NCI-H1092 treated with DMSO at 0.1 percent for 48 hours (cell line): ENCODE measurements at places on chromosomes 16 and 17.

GRCh38 chr17:83136156-83136555 is 56.7 kb downstream of the METRNL start:
- no peak for DNase-seq

- peak; percentile 81 for DNase-seq
Observed at GRCh38 chr17:50266384-50267073, 7.7 kb upstream of the TMEM92 start.

GRCh38 chr17:63274146-63274545 is 172.0 kb downstream of the CYB561 start:
- DNase-seq: no peak

DNA sequence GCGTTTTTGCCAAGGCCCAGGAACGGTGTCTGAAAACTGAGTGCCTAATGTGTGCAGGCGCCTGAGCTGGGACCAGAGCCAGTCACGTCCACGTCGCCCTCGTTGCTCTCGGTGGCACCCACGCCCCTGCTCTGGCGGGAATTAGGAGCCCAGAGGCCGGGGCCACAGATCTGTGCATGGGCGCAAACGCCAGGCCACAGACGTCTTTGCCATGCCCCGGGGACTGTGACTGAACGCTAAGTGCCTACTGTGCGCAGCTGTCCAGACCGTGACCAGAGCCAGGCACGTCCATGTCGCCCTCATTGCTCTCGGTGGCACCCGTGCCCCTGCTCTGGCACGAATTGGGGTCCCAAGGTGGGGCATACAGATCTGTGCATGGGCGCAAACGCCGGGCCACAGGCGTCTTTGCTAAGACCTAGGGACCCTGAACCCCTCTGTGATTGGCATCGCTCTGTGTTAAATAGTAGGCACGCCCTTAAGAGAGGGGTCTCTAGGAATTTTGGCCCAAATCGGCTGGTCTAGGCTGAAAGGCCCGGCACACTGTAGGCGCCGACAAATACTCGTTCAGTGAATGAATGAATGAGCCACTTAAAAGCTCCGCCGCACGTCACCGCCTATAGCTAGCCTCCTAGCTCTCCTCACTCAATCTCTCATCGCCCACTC is 827 bp upstream of the UBALD1 start:
- no peak for DNase-seq

GRCh38 chr16:4688674-4689045 is 4.7 kb upstream of the NUDT16L1 start:
- no peak for DNase-seq

GRCh38 chr16:88536971-88537751 is 33.0 kb upstream of the ZC3H18 start:
- no peak for DNase-seq

- no peak for DNase-seq
Observed at GRCh38 chr17:66909804-66910373, 54.6 kb upstream of the CACNG4 start.

GRCh38 chr16:52805559-52806168 is 247.0 kb downstream of the CHD9NB start:
- DNase-seq: no peak

DNA sequence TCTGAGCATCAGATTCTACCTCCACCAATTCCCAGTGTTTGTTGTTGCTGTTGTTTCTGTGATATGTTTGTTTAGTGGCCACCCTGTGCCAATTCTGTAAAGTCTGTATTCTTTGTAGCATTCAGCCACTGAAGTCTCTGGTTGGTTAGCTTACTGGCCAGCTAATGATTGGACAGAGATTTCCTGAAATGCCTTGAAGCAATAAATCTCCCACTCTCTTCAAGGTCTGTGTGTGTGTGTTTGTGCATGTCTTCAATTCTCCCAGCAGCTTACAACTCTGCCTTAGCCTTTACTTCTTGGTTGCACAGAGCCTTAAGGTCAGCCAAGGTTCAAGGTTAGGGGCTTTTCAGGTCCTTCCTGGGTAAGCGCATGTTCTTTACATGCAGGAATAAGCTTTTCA is 38.2 kb downstream of the PRPSAP2 start:
- no peak for DNase-seq

DNA sequence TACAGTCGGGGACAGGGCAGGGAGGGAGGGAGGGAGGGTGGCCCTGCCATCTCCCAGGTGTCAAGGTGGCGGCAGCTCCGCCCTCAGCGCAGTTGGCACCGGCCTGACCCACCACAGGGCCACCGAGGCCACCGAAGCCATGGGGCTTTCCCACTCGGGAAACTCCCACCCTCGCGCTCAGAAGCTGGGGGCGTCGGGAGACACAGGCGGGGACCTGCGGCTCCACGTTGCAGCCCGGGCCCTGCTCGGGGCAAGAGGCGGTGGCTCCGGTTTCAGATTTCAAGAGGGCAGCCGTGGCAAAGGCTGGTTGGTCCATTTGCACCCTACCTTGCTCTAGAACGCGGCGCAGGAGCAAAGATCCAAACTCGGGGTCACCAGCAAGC is 544 bp downstream of the CYB561 start:
- DNase-seq: peak; percentile 56

DNA sequence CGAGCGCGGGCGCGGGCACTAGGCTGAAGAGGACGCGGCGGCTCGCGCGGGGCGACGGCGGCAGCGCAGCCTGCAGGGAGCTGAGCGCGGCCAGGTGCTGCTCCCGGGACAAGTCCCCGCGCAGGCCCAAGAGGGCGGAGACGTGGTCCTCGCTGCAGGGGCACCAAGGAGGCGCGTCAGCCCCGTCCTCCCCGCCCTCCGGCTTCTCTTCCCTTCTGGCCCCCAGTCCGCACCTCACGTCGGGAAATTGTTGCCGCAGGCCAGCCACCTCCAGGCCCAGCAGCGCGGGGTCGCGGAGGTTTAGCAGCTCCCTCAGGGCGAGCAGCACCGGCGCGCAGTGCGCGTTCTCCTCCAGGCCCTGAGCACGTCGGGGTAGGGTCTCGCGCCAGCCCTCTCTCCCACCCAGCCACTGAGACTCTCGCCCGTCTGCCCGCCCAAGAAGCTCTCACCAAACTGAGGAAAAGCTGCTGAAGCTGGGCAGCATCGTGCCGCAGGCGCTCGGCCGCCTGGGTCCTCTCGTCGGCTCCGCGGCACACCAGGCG is 761 bp upstream of the MATCAP1 start:
- DNase-seq: peak; percentile 56

- no peak for DNase-seq
Observed at GRCh38 chr16:84553873-84554399, 49.5 kb upstream of the MEAK7 start.

DNA sequence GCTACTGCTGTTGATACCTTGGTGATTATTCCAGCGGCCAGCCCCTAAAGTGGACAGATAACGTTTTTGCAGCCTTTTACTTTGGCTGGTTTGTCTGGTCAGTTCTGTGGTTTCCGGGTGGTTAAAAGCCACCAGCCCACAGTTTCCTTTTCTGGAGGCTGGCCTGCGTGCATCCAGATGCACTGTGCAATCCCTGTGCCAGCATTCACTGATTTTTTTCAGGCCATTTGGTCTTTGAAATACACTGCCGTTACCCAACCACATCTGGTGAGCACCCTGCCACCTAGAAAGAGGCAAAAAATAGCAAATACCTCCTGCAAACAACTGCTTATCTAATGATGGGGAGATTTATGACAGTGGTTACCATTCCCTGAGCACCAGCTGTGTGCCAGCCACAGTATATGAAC is 797 bp downstream of the NUDT7 start:
- no peak for DNase-seq

GRCh38 chr16:50035468-50035992 is 10.5 kb downstream of the CNEP1R1 start:
- no peak for DNase-seq

DNA sequence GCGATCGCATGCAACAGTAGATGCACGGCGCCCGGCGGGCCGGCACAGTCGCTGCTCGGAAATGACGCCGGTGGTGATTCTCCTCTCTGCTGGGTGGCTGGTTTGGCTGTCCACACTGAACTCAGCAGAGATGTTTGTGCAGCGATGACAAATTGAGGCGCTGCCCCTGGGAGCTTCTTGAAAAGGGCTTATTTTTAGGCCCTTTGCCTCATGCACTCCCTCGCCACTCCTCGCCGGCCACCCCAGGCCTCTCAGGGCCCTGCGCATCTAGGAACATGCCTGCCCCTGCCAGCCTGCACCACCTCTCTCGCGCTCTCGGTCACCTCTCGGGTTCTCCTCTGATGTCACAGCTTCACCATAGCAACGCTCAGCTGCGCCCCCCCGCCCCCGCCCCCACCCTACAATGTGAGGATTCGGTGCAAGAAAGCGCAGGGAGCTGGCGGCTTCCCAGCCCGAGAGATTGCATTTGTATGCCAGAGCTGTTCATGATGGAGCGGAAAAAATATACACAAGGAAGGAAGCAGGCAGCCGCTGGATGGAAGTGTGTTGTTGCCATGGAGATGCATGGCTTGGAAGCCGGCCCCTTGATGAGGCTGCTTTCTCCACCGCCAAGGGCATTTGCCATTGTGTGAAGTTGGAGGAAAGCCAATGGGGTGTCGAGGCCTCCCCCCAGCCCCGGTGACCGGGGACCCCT is 81.3 kb upstream of the PLCG2 start:
- peak; percentile 71 for DNase-seq

DNA sequence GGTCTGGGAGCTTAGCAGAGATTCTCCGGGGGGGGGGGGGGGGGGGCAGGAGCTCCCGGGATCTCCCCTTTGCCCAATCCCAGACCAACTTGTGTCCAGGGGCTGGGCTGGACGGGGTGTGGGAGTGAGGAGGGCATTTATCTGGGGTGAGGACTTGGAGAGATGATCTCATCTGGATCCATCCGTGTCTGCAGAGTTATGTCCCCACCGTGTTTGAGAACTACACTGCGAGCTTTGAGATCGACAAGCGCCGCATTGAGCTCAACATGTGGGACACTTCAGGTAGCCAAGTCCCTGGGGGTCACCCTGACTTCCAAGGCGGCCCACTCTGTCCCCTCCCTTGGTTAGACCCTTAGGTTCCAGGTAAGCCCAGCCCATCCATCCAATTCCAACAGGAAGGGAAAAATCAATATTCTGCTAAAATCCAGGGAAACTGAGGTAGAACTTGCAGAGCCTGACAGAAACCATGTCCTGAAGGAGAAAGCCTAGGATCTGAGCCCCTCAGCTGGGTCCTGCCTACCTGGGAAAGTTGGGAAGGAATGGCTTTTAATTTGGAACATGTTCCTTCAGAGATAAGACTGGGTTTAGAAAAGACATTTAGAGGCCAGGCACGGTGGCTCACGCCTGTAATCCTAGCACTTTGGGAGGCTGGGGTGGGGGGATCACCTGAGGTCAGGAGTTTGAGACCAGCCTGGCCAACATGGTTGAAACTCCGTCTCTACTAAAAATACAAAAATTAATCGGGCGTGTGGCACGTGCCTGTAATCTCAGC is 921 bp downstream of the RND2 start:
- DNase-seq: no peak

DNA sequence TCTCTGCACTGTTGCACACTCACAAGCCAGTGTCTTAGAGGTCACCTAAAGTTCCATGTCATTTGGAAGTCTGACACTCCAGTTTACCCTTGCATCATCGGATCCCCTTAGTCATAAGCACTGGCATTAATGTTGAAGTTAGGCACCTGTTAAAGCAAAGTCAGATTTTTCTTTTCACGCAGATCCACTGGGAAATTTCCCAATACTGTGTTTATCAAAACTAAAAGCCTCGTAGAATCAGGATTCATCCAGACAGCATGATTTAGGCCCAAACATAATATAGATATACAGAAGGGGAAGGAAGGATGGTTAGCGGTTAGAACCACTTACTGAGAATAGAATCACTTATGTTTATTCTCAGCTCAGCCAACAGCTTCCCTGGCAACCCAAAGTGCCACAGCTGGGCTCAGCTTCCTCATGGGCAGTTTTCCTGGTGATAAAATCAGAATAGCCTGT is 30.1 kb upstream of the HAPSTR1 start:
- DNase-seq: peak; percentile 47

DNA sequence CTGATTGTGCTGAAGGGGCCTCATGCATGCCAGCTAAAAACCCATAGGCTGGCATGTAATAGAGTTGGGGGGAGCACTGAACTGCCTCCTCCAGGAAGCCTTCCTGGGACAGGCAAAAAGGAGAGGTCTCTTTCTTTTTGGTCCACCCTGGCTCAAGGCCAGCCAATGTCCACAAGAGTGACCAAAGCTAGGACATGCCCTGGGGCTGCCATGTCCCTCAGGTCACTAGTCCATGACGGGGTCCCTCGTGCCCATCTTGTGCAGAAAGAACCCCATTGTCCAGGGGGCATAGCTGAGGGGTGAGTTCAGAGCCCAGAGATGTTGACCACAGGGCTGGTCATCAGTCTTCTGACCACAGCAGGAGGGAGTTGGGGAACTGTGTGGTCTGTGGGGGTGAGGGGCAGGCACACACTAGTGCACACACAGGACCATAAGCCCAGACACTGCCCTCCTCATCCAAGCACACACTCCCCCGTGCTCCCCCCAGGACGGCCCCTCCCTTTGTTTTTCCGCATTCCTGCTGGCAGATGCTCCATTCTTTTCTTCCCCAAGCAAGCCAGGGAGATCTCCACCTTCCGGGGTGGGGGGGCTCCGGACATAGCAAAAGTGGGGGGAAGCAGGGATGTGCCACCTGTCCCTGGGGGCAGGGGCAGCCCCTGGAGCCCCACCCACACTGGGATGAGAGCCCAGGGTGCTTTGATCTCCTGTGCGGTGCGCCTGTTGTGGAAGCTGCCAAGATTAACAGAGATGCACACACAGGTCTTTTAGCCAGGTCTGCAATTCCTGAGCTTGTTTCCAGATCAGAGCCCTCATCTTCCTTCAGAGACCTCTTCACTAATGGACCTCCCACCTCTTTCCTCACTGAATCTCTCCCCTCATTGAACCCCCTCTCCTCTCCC is 25.2 kb upstream of the PHB1 start:
- no peak for DNase-seq

DNA sequence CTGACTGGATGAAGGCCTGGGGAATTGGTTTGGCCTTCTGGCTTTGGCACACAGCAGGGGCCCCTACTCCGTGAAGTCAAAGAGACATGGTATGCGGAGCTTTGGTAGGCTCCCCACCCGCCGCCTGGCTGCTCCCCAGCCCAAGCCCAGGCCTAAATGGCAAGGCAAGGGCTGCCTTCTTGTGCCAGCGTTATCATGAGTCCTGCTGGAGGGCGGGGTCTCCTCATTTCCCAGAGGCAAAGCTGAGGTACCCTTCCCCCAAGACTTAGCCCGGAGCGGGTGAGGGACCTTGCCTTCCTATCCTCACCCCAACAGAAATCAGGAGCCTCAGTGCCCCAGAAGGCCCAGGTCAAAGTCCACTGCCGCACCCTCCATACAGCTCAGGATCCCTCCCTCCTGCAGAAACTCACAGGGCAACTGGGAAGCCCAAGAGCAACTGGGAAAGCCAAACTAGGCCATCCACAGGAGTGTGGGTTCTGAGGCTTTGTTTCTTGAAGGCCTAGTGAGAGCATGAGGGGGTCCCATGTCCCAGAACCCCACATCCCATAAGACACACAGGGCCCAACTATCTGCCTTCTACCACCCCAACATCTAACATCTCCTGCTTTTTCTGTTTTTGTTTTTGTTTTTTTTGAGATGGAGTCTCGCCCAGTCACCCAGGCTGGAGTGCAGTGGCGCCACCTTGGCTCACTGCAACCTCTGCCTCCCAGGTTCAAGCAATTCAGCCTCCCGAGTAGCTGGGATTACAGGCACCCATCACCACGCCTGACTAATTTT is 9.3 kb downstream of the PGAP3 start:
- no peak for DNase-seq

- DNase-seq: no peak
Observed at GRCh38 chr17:50699410-50699809, 8.3 kb downstream of the ANKRD40 start.
